ENCODE measurements at places on chromosomes 2 and 18.
A peak's percentile ranks its signal among the peaks of the same experiment; 100 is the strongest.

GRCh38 chr18:32920796-32921787 is 148.3 kb upstream of the KLHL14 start:
- DNase-seq = peak; percentile 79

DNA sequence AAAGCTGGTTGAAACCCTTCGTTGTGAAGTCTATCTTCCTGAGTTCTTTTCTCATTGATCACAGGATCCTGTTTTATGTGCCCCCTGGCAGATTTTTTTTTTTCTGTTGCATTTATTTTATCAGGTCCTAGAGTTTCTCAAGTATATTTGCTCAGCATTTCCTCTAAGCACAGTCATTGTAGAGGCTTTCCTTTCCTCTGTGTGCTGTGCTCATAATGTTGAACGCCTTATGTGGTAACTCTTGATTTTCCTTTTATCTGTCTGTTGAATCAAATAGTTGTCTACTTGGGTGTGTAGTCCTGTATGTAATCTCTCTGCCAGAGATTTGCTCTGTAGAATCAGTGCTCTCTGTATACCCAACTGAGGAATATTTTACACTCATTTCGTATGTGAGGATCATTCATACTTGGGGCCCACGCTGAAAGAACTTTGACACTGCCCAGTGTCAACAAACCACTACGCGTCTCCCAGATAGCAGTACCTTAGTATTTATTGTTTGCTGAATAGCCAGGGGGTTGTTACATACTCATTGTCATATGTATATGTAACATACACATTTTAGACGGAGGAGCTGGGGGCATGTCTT is 118.2 kb downstream of the CTNNA2 start:
- DNase-seq = no peak

DNA sequence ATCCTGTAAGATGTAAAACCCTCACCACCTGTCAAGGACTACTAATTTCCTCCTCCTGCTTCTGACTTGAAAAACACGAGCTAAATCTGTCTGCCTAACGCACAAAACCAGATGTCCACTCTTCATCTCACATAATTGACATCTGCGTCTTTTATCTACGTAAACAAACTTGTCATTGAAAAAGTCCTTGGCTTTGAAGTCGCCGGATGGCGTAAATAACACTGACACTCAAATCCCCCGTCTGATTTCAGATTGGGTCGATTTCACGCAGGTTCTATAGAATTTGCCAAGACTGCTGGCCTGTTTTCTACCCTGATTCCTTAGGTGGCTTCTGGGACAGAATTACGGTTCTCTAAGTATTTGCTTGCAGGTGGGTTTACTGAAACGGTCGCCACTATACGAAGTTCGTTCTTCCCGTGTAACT is 539 bp upstream of the MOB4 start:
- DNase-seq = no peak

- DNase-seq = no peak
Observed at GRCh38 chr2:10777842-10778723, 34.5 kb downstream of the PDIA6 start.

- DNase-seq = no peak
Observed at GRCh38 chr18:26059357-26059756, 31.1 kb downstream of the SS18 start.

GRCh38 chr2:20390524-20391123 is 40.0 kb upstream of the PUM2 start:
- DNase-seq = no peak

GRCh38 chr2:152815634-152816257 is 97.3 kb downstream of the ARL6IP6 start:
- DNase-seq = no peak

DNA sequence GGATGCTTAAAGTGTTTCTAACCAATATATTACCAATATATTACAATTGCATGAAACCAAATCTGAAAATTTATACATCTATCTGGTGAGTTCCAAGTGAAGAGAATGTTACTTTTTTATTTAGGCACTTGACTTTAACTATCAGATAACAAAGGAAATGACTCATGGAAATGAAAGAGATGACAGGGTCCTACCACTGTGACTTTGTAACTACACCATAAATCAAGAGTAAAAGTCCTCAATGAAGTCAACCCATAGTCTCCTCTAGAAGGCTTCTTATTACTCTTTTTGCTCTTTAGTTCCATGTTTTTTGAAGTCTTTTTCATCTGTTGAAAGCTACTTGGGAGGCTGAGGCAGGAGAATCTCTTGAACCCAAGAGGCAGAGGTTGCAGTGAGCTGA is 545.0 kb upstream of the PIK3C3 start:
- DNase-seq = no peak
